ENCODE measurements at places on chromosomes 13 and 19.

DNA sequence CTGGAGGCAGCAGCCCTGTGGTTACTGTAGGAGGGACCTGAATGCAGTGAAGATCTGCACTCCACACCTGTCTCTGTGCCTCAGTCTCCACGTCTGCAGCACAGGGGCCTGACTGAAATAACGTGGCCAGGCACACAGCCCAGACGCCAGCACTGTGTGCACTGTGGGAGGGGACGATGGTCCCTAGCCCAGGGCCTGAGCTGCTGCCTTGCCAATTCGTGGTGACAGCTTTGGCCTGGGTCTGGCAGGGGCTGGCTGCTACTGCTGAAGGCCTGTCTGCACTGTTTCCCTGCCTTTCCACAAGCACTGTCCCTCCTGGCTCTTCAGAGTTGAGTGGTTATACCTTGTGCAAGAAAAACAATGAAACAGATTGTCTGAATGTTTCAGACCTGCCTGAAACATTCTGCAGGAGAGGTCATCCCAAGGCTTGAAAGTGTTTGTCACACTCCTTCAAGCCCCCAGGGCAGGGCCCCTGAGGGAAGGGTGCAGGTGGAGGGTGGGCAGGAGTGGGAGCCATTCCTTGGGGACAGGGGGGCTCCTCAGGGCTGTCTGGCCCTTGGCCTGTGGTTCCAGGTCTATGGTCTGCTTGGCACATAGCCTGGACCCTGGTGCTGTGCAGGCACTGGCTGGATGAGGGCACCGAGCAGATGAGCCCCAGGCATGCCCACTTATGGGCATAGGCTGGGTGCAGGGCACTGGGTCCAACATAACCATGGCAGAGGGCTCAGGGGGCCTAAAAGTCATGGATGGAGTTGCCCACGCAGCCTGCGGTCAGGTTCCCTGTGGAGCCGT, 38.7 kb upstream of the LDLR start:
- no peak for DNase-seq

GRCh38 chr13:64007339-64007738, 2591.7 kb upstream of the PCDH20 start:
- no peak for DNase-seq

- no peak for DNase-seq
Measured at GRCh38 chr13:41520660-41521630, 63.6 kb downstream of the RGCC start.

GRCh38 chr19:37931881-37932655, 25.1 kb downstream of the SIPA1L3 start:
- DNase-seq: peak; percentile 42

GRCh38 chr19:1074544-1075283, 7.7 kb downstream of the ARHGAP45 start:
- DNase-seq: peak; percentile 52

DNA sequence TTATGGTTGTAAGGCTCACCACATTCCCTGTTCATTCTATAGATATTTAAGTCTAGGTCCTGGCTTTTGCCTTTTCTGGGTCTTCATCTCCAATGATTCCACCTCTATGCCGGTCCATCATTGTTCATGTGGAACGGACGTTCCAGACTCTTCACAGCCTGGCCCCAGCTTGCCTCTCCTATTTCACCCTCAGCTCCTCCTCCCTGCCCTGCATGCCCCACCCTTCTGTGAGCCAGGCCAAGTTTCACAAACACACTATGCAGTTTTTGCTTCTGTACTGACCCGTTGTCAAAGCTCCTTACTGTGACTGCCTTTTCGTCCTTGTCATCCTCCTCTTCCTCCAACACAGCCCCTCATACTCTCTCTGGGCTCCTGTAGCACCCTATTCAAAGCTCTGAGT, 31.3 kb downstream of the TEX26 start:
- DNase-seq: no peak

DNA sequence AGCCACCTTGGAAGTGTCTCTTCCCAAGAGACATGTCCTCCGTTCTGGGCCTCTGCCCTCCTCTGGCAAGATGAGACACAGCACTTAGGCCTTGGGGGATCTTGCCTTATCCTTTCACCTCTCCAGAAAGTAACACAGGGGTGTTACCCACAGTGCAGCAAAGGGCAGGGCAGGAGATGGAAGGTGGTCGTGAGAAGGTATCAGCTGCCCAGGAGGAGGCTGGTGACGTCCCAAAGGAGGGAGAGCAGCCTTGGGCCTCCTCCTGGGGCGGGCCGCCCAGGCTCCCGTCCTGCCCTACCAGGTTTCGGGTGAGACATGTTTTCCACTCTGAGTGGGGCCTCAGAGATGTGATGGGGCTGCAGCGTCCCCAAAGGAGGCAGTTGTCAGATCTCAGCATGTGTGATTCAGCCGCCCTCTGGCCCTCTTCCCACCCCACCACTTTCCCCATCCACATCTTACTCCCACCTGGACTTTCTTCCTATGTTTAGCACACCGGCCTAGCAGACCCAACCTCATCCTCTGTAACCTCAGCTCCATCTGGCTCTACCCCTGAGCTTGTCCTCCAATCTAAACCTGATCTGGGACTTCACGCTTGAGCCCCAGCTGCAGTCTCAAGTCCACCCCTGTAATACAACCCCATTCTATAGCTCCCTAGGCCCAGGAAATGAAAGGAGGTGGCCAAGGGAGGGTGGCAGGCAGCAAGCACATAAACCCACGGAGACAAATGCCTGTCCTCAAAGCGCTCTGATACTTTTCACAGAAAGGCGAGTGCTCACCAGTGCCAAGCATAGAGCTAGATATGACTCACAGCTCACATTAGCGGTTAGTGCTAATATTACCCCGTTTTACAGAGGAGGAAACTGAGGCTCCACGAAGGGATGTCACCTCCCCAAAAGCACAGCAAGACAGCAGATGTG, 9.3 kb downstream of the POU2F2 start:
- peak; percentile 19 for DNase-seq

- DNase-seq: no peak
Measured at GRCh38 chr13:26983543-26984320, 187.9 kb downstream of the USP12 start.

- peak; percentile 20 for DNase-seq
Measured at GRCh38 chr19:2624537-2625091, 77.9 kb downstream of the GNG7 start.

- no peak for DNase-seq
Measured at GRCh38 chr13:96993634-96994016, 651 bp downstream of the OXGR1 start.

- no peak for DNase-seq
Measured at GRCh38 chr13:50340551-50341287, 325.5 kb downstream of the KCNRG start.

- DNase-seq: no peak
Measured at GRCh38 chr13:60727140-60727539, 330.1 kb downstream of the TDRD3 start.

DNA sequence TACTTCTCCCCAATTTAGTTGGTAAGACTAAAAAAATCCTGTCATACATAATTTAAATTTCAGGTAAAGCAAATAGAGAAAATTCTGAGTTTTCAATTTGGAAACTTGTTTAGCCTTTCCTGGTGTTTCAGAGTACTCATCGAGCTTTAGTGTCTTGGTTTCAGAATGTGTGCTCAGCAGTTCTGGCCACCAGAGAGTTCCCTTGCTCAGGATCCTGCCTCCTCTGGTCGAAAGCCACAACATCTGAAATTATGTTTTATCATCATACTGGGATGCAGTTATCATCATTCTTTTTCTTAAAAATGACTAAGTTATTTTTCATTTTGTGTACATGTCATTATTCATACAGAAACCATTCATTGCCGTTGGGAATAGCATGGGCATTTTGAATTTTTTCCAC, 263.2 kb upstream of the SPRY2 start:
- no peak for DNase-seq
